ENCODE measurements at places on chromosomes 12 and 14. TPM values are rescaled to one million over a fixed set of nuclear protein-coding genes. Genes with fewer than 3 reads are reported as not detected.
A peak's percentile ranks its signal among the peaks of the same experiment; 100 is the strongest.

DNA sequence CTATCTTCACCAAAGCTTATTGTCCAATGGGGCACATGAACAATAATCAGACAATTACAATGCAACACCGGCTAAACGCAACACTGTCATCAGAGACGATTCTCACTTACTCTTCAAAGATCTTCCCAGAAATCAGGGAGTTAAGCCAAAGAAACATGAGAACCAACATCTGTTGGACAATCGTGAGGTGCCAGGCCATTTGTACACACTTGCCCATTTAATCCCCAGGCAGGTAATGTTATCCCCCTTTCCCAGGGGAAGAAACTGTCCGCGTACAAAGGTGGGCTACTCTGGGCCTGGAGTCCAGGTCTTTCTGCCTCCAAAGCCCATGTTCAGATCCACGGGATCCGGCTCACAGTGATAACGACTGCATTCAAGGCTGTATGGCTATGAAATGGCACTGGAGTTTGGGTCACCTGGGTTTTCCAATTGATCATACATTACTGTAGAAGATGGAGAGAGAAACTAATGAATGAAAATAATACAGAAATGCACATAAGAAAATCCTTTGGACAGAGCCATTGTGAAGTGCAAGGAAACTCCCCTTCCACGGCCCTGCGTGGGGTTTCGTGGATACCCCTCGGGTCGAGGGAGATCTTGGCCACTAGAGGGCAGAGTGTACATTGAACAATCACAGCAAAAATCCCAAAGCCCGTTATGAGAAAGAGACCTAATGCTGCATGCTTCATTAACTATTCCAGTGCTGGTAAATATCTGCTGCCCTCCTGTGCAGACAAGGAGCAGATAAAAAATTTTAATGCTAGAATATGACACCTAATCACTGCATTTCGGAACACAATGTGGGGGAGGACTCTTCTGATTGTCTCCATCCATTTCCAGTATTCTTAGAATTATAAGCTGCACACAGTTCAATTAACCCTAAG, 111.4 kb downstream of the EGLN3 start:
- peak; percentile 61 for DNase-seq

DNA sequence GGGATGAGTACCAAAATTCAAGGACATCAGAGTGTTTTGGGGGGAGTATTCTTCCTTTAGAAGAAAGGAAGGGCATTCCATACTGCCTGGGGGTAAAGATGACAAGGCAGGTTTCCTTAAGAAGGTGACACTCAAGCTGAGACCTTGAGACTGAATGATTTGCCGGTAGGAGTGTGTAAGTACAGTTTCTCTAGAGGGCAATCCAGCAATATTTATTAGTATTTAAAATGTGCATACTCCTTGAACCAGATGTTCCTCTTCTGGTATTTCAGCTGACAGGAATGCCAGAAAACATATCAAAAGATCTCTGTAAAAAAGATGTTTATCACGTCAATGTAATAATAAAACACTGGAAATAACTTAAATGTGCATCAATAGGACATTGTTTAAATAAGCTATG, 106.4 kb upstream of the TMCC3 start:
- DNase-seq = no peak

Gene AQP5
- total RNA-seq = not detected

Gene KRT2
- total RNA-seq = not detected

- no peak for DNase-seq
Observed at GRCh38 chr12:121248622-121249021, 38.7 kb downstream of the P2RX4 start.

Gene PRB2
- total RNA-seq = not detected

DNA sequence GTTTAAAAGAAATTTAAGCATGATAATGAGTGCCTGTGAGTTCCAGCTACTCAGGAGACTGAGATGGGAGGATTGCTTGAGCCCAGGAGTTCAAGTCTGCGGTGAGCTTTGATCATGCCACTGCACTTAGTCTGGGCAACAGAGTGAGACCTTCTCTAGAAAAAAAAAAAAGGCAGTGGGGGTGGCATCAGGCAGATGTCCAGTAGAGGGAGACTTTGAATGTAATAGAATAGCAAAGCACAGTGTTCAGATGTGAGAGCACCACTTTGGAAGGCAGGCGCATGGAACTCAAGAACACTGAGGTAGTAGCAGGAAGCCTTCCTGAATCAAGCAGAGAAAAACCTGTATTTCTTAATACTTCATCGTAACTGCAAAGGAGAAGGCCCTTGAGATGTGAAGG, 394.5 kb upstream of the GARIN6 start:
- no peak for DNase-seq

- no peak for DNase-seq
Observed at GRCh38 chr12:130145731-130146130, 16.5 kb upstream of the FZD10 start.

- no peak for DNase-seq
Observed at GRCh38 chr12:19654650-19655376, 215.5 kb downstream of the AEBP2 start.

DNA sequence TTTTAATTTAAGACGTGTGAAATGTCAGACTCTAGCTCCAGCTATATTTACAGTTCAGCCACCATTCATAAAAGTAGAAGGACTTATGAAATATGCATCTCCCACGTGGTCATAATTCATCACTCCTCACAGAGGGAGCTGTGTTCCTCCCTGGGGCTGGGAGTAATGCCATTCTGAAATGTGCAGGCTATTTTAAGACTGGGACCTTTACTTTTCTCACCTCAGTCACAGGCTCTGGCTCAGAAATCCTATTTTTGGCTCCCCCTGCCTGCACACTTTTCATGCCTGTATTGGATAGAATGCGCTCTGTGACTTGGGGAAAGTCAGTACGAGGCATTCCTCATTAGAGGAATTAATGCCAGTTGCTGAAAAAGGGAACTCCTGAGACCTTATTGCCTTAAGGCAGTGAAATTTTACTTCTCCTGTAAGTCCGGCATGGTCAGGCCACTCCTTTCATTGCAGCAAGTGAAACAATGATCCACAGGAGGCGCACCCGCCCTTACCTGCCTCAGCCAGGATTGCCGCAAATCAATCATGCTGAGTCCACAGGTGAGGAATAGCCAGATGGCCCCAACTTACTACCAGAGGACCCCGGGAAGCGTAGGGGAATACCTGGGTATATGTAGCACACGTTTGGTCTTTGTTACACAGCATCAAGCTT, 1133.2 kb upstream of the TMEM132C start:
- DNase-seq = no peak

DNA sequence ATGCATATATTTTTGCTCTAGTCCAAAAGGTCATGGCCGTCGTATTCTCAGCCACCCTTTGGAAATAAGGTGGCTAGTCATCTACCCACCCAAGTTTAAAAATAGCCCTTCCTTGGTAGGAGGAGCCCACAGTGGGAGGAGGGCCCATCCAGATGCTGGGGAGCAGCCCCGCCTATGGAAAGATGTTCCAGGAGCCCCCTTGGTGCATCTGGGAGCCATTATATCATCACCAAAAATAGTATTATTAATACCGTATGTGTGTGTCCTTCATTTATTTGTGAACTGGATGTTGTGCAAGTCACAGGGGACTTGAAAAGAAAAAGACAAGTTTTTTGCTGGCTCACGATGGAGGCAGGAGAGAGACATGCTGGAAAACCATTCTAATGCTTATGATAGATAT, 34.0 kb downstream of the EMP1 start:
- no peak for DNase-seq

- no peak for DNase-seq
Observed at GRCh38 chr12:122048151-122048550, 26.5 kb downstream of the BCL7A start.

DNA sequence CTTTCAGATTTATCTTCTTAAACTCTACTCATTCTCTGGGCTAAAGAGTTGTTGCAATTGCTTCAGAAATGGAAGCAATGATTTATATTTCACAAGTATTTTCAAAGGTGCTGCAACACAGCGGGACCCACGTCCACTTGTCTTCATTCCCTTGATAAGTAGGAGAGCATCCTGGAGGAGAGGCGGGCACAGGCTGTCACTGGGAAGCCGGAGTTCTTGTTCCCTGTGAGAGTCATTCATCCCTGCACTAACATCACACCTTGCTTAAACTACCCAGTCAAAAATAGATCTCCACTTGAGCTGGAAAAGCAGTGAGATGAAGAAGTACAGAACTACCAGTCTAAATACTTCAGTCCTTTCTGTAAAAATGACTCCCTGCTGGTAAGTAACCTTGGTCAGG, 160.5 kb upstream of the RASSF8 start:
- no peak for DNase-seq

- DNase-seq = no peak
Observed at GRCh38 chr12:59973515-59973914, 377.7 kb downstream of the SLC16A7 start.

Gene MIP
- total RNA-seq = not detected

GRCh38 chr14:104734991-104735779, 11.2 kb downstream of the ADSS1 start:
- DNase-seq = no peak

Gene SMIM41
- total RNA-seq = not detected

GRCh38 chr12:75065482-75065881, 144.2 kb downstream of the KCNC2 start:
- no peak for DNase-seq

DNA sequence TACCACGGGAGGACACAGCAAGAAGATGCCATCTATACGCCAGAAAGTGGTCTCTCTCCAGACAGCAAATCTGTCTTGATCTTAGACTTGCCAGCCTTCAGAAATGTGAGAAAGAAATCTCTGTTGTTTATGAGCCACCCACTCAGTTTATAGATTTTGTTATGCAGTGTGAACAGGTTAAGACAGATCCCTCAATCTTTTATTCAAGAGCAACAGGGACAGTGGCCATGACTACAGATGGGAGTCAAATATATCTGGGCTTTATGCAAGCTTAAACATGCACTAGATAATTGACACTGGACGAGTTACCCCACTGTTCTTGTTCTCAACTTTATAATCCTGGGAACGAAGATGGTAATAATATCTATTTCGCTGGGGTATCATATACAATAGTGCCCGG, 288.7 kb downstream of the RPAP3 start:
- DNase-seq = no peak

- DNase-seq = peak; percentile 46
Observed at GRCh38 chr14:34722723-34723545, 8.5 kb upstream of the CFL2 start.

- no peak for DNase-seq
Observed at GRCh38 chr12:42234970-42235369, 3.1 kb downstream of the YAF2 start.

GRCh38 chr12:120422892-120423456, 14.9 kb upstream of the COX6A1 start:
- DNase-seq = no peak

Gene INHBC
- not detected for total RNA-seq

Gene ANKRD33
- not detected for total RNA-seq

DNA sequence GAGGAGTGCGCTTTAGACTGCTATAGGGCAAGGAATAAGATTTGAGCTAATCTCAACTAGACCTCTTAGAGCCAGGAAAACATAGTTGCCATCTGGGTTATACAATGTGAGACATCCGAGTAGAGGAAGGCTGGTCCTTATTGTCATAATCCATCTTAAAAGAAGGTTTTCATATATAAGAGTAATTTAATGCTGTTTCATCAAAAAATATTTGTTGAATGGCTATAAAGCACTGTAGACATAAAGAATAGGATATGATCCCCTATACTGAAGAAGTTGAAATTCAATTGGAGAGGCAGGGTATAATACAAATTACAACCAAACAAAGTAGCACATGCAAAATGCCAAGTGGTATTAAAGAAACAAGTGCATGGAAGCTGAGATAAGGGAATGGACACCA, 294.5 kb downstream of the SSPN start:
- no peak for DNase-seq

- no peak for DNase-seq
Observed at GRCh38 chr14:104598039-104598909, 6.3 kb downstream of the TMEM179 start.

DNA sequence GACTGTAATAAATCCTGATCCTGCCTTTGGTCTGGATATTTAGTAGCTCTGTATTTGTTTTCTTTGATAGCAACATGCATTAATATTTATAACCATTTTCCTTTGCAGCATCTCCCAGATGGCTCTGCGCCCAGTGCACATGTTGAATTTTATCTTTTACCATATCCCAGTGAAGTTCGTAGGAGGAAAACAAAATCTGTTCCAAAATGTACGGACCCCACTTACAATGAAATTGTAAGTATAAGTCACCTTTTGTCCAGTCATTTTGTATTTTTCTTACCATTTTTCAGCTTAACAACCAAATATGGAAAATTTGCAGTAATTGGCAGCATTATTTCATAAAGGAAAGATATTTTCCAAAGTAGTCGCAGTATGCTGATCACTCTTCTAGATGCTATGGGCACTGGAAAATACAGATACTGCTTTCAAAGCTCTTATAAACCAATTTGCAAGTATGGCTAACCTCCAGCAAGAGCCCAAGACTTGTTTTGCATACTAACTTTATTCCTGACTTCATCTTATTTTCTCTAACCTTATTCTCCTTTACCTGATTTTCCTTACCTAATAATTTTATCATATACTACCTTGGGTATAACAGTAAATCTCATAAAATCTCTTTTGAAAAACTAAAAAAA, 97.4 kb downstream of the PLCZ1 start:
- no peak for DNase-seq

- no peak for DNase-seq
Observed at GRCh38 chr12:67655829-67656228, 7.3 kb downstream of the DYRK2 start.

- peak; percentile 22 for DNase-seq
Observed at GRCh38 chr14:53953002-53953827, 3.4 kb downstream of the BMP4 start.

- DNase-seq = no peak
Observed at GRCh38 chr14:39861229-39861600, 429.0 kb upstream of the FBXO33 start.

DNA sequence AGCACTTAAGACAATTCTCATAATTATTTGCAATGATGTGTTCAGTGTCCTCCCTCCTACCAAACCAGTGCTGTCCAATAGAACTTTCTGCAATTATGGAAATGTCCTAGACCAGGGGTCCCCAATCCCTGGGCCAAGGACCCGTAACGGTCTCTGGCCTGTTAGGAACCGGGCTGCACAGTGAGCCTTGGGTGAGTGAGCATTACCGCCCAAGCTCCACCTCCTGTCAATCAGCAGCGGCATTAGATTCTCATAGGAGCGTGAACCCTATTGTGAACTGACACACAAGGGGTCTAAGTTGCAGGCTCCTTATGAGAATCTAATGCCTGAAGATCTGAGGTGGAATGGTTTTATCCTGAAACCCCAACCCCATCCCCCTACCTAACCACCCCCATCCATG, 3.9 kb downstream of the SVOP start:
- no peak for DNase-seq

All from activated CD4-positive, alpha-beta memory T cell treated with anti-CD3 and anti-CD28 coated beads, Interleukin-2, amount 10 ng/mL, durations not matched to agents 7 days and 5 days (primary cell).